A549 treated with Mapracorat at 1 μM for 4 hours (cell line): ENCODE measurements at places on chromosomes 5 and 9. TPM values are rescaled to one million over a fixed set of nuclear protein-coding genes. Genes with fewer than 3 reads are reported as not detected.

Gene SPZ1
- total RNA-seq: not detected in 5 replicates

Gene DEPDC1B
- total RNA-seq: 12.5 to 16.6 TPM (median 15.2 TPM) in 5 replicates

Gene PCDHGB1
- total RNA-seq: 1.3 to 2.0 TPM (median 1.9 TPM) in 5 replicates

Gene MEF2C
- 0.02 TPM in 1 of 5 replicates, not detected in the others for total RNA-seq

Gene CSNK1A1
- total RNA-seq: 115 to 151 TPM (median 137 TPM) in 5 replicates

Gene PCAT7
- total RNA-seq: 0.46 to 0.93 TPM (median 0.70 TPM) in 5 replicates

Gene CER1
- total RNA-seq: not detected in 5 replicates

Gene PDCD1LG2
- 0.16 to 0.29 TPM (median 0.19 TPM) in 5 replicates for total RNA-seq

Gene CBY3
- not detected in 5 replicates for total RNA-seq

Gene INSL4
- total RNA-seq: 13.9 to 20.2 TPM (median 15.8 TPM) in 5 replicates

Gene GABRB2
- not detected in 5 replicates for total RNA-seq

Gene FKTN
- 6.1 to 8.8 TPM (median 7.7 TPM) in 5 replicates for total RNA-seq

Gene FAM153A
- not detected in 5 replicates for total RNA-seq

Gene SHOC1
- 0.02 TPM in 1 of 5 replicates, not detected in the others for total RNA-seq
